ENCODE measurements at places on chromosomes 4 and X.

GRCh38 chr4:114223580-114223979 lies 244.1 kb upstream of the ARSJ start:
- DNase-seq = no peak

GRCh38 chrX:6266041-6266440 lies 37.4 kb upstream of the NLGN4X start:
- no peak for DNase-seq

DNA sequence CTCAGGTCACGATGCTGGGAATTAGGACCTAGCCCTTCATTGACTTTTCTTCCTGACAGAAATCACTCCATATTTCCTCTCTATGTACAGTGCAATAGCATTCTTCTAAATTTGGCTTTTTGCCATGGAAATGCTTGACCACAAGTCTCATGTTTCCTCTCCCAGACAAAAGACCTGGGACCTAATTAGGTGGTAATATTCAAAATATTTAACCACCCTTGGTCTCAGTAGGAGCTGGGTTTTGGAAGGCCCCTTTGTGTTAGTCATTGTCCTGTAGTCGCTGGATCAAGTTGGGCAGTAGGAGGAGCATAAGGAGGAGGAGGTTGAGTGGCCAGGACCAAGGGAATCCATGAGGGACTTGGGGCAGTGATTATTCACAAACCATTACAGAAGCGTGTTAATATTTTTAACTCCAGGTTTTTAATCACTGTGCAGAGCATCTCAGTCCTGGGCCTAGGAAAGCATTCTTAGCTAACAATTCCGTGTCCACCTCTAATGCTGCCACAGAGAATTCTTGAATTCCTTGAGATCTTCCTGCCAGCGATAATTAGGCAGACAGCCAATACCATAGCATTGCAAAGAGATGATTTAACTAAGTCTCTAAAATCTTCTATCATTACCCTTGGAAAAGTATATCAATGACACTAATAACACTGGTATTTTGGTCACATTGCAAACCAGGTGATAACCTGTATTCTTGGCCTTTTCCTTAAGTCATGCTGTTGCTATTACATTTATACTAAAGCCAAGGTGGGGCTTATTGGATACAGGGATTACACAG lies 25.0 kb upstream of the SHROOM4 start:
- no peak for DNase-seq

- no peak for DNase-seq
Measured at GRCh38 chrX:38649674-38650647, 88.6 kb downstream of the TSPAN7 start.

GRCh38 chr4:100422894-100423293 lies 94.9 kb downstream of the EMCN start:
- no peak for DNase-seq

- no peak for DNase-seq
Measured at GRCh38 chrX:10089378-10089795, 67.4 kb upstream of the CLCN4 start.

DNA sequence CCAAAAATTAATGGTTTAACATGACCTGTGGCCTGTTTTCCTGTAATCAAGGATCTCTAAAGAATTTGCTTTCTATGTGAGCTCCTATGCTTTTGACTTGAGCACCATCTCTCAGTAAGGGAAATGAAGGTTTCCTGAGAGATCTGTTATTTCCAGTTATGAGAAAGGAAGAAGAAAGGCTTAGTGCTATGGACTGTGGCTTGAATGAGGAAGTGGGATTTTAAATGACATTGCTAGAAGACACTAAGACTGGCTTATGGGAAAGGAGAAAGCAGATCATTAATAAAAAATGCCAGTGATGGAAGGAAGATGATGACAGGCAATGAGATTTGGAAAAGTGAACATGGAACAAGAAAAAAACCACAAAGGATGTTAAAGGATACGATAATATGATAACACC lies 285.4 kb downstream of the OPHN1 start:
- DNase-seq = no peak

DNA sequence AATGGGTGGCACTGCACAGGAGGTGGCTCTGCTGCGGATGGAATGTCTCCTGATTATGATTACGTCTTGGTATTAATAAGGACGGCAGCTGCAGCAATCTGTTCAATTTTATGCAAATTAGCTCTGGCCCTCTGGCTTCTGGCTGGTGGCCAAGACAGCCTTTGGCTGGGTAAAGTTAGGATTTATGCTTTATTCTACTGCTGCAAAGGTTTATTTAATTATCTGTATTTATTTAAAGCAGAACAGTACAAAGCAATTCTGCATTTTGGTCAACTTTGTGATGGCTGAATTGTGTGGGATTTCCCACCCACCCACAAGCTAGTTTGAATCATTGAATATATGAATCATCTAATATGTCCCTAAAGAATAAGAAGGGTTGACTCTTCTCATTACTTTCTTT lies 745.6 kb upstream of the FAM241A start:
- DNase-seq = no peak

Data from DMS79 (cell line).